ENCODE measurements at places on chromosomes 3 and 15.

DNA sequence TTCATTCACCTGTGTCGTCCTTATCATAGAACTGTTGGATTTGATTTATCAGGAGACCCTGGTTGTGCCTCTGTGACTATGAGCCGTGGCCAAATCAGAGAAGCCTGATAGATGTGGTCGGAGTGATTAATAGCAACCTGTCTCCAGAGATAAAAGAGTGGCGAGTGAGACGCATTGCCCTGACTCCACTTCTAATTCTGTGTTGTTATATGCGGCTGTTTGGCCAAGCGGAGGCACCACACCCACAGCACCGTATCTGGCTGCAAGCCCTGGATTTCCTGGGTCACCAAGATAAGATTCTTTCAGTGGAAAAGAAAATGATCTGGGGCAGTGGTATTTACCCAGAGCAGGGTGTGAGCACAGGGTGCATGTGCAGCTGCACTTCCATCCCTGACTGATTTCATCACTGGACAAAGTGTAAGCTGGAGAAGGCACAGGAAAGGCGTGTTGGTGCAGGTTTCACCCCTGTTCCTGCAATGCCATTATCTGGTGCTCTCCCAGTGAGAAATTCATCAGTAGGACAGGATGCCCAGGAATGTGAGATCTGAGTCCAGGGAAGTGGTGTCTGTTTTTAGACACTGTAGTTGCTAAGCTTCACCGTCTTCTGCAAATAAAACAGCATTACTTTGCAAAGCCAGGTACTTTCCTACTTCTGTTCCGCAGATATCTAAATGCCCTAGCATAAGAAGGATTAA, 84.6 kb downstream of the CD47 start:
- DNase-seq, result no peak

DNA sequence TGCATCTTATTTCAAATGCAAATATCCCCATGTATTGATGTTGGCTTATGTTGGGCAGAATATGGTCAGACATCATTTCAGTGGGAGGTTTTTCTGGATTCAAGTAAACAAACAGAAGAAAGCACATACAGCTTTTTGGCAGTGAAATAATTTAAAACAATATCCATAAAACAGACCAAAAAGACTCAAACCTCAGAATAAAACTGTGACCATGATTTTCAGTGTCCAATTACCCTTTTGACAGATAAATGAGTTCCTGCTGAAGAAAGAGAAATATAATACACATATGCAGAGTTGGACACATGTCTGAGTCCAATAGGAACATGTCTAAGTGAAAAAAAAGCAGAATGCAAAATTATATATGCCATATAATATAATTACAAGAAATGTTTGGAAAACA, 39.1 kb downstream of the PXK start:
- no peak for DNase-seq

GRCh38 chr3:77935418-77935817, 895.5 kb downstream of the ROBO2 start:
- DNase-seq, result no peak

GRCh38 chr3:66808891-66809594, 189.1 kb upstream of the KBTBD8 start:
- no peak for DNase-seq

GRCh38 chr3:70800951-70801350, 488.5 kb upstream of the MDFIC2 start:
- no peak for DNase-seq

DNA sequence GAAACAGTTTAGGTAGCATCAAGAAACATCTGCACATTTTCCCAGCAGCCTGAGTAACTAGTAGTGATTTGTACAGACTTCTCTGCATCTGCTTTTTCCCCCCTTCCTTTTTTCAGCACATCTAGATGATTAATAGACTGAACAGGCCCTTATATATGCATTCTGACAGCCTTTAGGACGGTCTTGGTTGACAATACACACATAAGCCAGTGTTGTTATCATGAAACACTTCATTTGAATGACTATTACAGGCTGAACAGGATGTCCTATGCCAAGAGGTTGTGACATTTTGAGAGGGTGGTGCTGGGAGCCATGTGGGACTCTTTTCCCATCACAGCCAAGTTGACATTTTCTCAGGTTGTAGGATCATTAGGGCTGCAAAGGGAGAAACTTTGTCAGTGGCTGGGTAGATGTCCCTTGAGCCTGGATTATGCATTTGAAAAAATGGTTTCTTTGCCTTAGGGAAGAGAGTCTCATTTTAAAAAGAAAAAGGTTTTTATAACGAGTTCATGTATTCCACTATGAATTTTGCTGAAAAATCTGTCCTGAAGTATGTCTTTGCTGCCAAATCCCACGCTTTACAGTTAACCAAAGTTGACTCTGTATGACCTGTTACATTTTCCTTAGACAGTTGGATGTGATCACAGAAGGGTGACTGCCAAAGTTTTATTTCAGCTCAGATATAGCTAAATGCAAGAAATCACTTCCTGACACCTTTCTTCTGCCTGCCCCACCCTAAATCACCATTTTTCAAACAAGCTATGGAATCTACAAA, 73.7 kb downstream of the FILIP1L start:
- DNase-seq, result no peak

GRCh38 chr3:189108735-189109134, 63.0 kb upstream of the TPRG1 start:
- no peak for DNase-seq

DNA sequence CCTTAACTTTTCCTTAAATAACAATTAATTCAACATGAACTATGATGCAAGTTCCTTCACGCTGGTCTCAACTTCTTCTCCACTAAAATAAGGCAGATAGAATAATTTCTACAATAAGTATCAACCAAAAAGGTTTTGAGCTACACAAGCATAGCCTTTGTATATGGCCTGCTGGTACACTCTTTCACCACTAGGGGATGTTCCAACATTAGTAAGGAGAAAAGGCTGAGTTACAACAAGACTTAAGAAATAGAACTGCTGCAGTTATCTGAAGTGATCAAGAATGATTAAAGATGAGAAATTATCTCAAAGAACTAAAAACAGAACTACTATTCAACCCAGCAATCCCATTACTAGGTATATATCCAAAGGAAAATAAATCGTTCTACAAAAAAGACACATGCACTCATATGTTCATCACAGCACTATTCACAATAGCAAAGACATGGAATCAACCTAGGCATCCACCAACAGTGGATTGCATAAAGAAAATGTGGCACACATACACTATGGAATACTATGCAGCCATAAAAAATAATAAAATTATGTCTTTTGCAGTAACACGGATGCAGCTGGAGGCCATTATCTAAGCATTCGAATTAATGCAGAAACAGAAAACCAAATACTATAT, 14.4 kb downstream of the ATP13A3 start:
- DNase-seq, result peak; percentile 15

DNA sequence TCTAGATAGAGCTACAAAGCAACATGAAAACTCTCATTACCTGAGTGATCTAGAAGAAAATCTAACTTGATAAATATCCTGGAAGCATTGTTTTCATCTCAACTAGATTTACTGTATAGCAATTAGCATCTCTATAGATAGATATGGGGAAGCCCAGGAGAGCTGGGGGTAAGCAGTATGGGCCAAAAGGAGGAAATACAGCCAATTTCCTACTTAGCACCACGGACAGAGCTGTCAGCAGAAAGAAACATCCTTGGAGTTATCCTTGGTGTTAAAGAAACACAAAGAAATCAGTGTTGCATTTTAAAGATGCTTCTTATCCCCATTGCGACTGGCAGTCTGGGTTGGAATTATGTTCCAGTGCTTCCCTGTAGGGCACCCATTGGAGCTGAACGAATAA, 126.2 kb downstream of the TIGIT start:
- DNase-seq, result no peak

GRCh38 chr3:4587838-4588105, 94.6 kb downstream of the ITPR1 start:
- no peak for DNase-seq

DNA sequence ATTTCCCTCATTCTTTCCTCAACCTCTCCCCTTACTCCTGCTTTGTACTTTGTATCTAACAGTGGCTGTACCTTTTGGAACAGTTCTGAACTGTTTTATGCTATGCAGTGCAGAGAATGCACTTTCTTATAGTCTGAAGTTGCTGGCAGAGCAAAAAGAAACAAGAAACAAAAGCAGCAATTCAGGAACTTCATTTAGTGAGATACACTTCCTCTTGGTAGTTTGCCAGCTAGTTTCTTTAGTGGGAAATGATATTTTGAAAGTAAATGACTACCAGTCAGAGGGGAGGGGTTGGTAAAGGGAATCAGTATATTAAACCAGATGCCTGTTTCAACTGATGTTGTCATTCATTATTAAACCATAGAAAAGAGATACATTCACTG, 55.0 kb upstream of the CHD2 start:
- DNase-seq, result no peak

GRCh38 chr3:43998370-43998835, 243.3 kb upstream of the TOPAZ1 start:
- no peak for DNase-seq

DNA sequence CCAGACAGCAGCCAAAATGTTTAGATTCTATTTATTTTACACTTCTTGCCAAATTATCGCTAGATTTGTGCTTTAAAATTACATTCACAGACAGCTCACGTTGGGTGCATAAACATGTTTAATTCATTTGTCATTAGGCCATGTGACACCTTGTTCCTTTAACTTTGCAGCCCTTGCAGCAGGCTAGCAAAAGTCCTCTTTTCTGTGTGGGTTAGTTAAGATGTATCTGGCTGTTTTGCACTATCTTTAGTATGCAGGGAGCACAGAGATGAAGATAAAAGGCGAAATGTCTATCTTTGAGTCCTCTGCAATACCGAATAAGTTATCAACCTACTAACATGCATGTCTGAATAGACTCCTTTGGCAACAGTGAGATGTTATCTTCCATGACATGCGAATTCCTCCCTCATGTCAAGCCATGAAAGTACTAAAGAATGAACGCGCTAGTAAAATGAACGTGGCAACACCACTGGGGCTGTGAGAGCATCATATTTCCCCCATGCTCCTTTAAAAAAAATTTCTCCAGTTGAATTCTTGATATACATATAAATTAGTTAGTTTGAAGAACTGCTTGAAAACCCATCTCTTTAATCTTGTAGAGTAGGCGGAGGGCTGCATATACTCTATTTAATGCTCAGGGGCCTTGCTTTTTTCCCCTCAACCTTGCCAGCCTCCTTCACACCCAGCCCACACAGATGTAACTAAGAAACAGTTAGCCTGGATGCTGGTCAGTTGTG, 620.4 kb upstream of the NR2F2 start:
- no peak for DNase-seq

GRCh38 chr3:120153294-120153693, 59.0 kb upstream of the GSK3B start:
- no peak for DNase-seq
